CD4-positive, CD25-positive, alpha-beta regulatory T cell (primary cell): ENCODE measurements at places on chromosomes 6 and 20. TPM values are rescaled to one million over a fixed set of nuclear protein-coding genes. Genes with fewer than 3 reads are reported as not detected.
A peak's percentile ranks its signal among the peaks of the same experiment; 100 is the strongest.

DNA sequence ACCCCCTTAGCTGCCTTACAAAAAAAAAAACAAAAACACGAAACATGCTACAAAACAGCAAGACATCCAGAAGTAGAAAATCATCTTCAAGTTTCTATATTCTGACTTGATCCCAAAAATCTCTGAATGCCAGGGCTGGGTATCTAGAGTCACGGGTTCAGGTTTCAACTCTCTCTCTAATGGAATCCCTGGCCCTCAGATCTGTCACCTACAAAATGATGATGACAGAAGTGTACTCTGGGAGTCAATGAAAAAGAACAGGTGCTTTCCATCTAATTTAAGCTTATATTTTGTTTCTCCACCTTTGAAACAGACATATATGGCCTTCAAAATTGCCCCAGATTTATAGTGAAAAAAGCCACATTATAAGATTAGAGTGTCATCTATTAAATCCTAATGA is 18.3 kb downstream of the RTN4IP1 start:
- peaks cover 18% of the 10 kb centered on the region for H3K4me1 ChIP-seq
- H3K27ac ChIP-seq: no peak overlapping the region
- H3K27me3 ChIP-seq: no peaks in the 10 kb centered on the region
- no peaks in the 10 kb centered on the region for H3K36me3 ChIP-seq

DNA sequence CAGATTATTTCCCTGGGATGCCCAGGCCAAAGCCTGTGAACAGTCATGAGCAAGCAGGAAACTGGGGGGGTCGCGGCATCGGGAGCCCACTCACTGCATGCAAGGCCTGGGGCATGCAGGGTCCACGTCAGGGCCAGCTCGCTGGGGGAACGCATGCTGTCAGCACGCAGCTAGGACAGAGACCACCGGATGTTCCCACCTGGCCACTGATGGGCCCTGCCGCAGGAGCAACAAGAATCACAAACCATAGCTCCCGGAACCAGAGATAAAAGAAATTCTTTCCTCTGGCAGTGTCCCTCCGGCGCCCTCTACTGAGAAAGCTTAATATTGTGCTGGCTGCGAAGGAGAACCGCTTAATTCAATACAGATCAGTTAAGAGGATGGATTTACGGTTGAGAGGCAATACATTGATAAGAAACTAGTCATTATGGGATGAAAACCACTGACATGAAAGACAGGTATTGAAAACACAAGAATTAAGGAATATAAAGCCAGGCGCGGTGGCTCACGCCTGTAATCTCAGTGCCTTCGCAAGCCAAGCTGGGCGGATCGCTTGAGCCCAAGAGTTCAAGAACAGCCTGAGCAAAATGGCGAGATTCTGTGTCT is 32.6 kb downstream of the C6orf15 start:
- DNase-seq: peak; percentile 81
- H3K4me3 ChIP-seq: peak overlapping the region; percentile 10
- no peaks in the 10 kb centered on the region for H3K27me3 ChIP-seq
- H3K27ac ChIP-seq: no peak overlapping the region
- H3K36me3 ChIP-seq: no peaks in the 10 kb centered on the region
- H3K4me1 ChIP-seq: peaks cover 8% of the 10 kb centered on the region

GRCh38 chr6:152273638-152274037 is 363.5 kb downstream of the SYNE1 start:
- no peaks in the 10 kb centered on the region for H3K27me3 ChIP-seq
- no peak overlapping the region for H3K27ac ChIP-seq
- no peak for DNase-seq
- H3K4me1 ChIP-seq: no peaks in the 10 kb centered on the region

GRCh38 chr6:4192173-4192572 is 56.8 kb upstream of the ECI2 start:
- no peaks in the 10 kb centered on the region for H3K27me3 ChIP-seq
- DNase-seq: no peak
- H3K4me1 ChIP-seq: no peaks in the 10 kb centered on the region

DNA sequence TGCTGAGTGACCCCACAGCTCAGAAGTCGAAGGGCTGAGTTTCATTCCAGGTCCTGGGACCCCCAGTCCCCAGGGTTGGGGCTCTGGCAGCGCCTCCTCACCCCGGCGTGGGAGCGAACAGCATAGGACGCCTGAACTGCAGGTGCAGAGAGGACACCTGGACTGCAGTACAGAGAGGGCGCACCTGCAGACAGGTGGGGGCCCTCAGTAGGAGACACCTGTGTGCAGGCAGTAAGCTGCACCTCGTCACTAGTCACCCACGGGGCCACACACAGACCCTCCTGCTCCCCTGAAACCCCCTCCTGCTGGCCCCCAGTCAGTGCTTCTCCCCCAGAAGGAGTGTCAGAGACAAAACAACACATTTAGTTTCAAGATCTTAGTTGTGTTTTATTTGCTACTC is 8.6 kb upstream of the NKAIN4 start:
- peaks cover 7% of the 10 kb centered on the region for H3K4me1 ChIP-seq
- H3K27ac ChIP-seq: no peak overlapping the region

DNA sequence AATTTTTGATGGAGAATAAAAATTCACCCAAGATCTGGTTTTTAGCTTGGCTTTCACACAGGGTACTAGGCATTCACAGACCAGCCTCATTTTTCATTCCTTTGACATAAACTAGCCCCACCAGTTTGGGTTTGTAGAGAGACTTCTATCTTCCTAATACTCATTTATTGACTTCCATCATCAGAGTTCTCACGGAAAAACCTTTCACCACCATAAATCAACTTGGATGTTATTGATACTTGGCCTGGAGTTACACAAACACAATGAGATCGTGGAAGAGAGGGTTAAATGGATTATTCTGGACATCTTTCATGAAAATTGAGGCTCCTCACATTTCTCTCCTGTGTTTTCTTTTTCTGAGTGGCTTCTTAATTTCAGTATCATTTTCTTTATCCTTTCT is 26.8 kb upstream of the EDN1 start:
- no peaks in the 10 kb centered on the region for H3K36me3 ChIP-seq
- DNase-seq: no peak
- no peak overlapping the region for H3K27ac ChIP-seq
- no peaks in the 10 kb centered on the region for H3K4me1 ChIP-seq
- H3K27me3 ChIP-seq: peaks cover 15% of the 10 kb centered on the region

GRCh38 chr20:22492497-22492896 is 91.9 kb downstream of the FOXA2 start:
- H3K27me3 ChIP-seq: no peaks in the 10 kb centered on the region
- H3K27ac ChIP-seq: no peak overlapping the region
- no peak overlapping the region for H3K4me3 ChIP-seq
- no peaks in the 10 kb centered on the region for H3K4me1 ChIP-seq
- no peaks in the 10 kb centered on the region for H3K36me3 ChIP-seq
- no peak for DNase-seq

DUSP15 gene
- not detected for total RNA-seq

GPANK1 gene
- 9.8 TPM for total RNA-seq
